Tibial artery (tissue), 4 donors: ENCODE measurements at places on chromosomes 3 and 15.

- no peak for DNase-seq
Measured at GRCh38 chr3:190738636-190739155, 123.8 kb downstream of the GMNC start.

GRCh38 chr15:72991026-72991425 is 61.2 kb upstream of the NEO1 start:
- DNase-seq, result no peak

DNA sequence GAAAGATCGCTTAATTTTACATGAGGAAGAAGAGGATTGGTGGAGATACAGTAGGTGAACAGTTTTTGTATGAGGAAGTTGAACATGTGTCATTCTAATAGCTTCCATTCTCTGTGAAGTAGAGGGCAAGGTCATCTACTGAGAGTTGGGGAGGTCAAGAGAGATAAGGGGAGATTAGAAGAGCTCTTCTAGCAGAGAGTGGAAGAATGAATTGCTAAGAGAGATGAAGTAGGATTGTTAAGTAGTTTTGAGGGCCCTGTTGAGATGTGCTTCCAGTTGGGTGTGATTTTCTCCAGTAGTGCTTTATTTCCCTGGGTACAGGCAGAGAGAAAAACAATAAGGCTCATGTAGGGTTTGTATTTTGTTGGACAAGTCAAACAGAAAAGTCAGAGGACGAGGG is 5.2 kb downstream of the OPA1 start:
- no peak for DNase-seq

DNA sequence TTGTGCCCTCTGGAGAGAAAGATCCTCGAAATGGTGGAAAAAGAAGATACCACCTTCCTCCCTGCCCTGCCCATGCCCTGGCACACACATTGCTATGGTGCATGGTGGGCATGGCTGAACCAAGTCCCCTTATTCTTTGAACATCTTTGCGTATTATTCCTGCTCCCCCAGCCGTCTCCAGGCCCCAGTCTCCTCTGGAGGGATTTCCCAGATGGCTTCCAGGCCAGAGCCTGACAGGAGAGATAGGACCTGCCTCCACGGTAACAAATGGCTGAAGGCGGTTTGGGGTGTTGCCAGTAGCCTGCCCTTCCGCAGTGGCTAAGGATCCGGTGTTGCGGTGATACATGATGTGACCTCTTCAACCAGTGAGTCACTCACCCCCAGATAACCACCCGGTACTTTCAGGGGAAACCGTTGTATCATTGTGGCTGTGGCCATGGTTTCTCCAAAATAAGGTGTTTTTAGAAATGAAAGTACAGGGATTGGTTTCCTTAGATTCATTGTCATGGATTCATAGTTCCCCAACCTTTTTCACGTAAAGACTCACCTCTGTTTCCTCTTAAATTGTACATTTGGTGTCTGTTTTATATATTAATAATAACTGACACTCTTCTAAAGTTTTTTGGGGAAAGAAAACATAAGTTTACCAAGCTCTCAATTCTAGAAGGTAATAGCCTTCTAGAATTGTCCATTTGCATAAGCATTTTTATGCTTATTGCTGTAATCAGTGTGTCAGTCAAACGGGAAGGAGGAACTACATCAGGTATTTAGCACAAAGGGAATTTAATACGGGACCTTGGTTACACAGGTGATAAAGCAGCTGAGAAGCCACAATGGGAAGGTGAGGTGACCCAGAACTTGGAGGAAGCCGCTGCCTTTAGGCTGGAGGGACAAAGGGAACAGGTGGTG is 25.9 kb downstream of the SMAD3 start:
- no peak for DNase-seq

- DNase-seq, result no peak
Measured at GRCh38 chr3:186566772-186567071, 417 bp downstream of the TBCCD1 start.
